Thyroid gland (tissue), 4 donors: ENCODE measurements at places on chromosomes 7 and 10.

DNA sequence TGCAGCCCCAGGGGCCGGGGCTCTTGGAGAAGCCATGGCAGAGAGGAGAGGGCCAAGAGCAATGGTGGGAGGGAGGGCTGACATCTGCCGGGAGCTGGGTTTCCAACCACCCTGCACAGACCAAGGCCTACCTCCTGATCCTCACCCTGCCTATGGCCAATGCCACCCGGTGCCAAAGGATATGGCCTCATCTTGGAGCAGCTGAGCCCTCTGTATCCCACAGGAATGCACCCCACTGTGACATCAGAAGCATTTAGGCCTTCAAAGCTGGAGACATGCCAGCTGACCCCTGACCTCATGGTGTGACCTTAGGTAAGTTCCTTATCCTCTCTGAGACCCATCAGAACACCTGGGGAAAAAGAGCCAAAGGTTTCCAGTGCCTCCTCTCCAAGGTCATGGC is 113.6 kb upstream of the ZMIZ1 start:
- H3K4me1 ChIP-seq, result peaks cover 36% of the 10 kb centered on the region
- no peak for DNase-seq
- no peak overlapping the region for H3K27ac ChIP-seq
- no peaks in the 10 kb centered on the region for H3K27me3 ChIP-seq
- no peaks in the 10 kb centered on the region for H3K36me3 ChIP-seq

DNA sequence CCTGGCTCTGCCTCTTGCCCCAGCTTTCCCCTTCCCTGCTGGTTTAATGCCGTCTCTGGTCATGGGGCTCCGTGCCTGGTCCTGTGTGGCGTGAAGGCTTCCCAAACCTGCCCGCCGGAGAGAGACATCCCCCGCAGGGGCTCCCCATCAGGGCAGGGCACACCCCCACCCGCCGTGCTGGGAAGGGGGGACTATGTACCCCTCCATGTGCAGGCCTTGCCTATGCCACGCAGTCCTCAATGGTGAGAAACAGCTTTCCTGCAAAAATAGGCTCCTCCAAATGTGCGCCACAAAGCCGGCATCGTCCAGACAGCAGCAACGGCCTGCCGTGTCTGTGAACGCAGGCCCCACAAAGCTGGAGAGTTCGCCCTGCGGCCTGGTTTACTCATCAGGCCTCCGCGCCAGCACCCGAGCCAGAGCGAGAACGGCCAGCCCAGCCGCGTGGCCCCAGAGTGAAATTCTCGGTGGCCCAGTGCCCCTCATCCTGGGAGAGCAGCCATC is 313.4 kb downstream of the DNAJB6 start:
- no peaks in the 10 kb centered on the region for H3K36me3 ChIP-seq
- H3K27me3 ChIP-seq, result no peaks in the 10 kb centered on the region
- no peak for DNase-seq
- H3K4me1 ChIP-seq, result no peaks in the 10 kb centered on the region

GRCh38 chr7:734214-734613 is 7.1 kb upstream of the PRKAR1B start:
- no peaks in the 10 kb centered on the region for H3K4me1 ChIP-seq
- H3K36me3 ChIP-seq, result peaks cover 4% of the 10 kb centered on the region
- DNase-seq, result no peak
- no peak overlapping the region for H3K4me3 ChIP-seq

DNA sequence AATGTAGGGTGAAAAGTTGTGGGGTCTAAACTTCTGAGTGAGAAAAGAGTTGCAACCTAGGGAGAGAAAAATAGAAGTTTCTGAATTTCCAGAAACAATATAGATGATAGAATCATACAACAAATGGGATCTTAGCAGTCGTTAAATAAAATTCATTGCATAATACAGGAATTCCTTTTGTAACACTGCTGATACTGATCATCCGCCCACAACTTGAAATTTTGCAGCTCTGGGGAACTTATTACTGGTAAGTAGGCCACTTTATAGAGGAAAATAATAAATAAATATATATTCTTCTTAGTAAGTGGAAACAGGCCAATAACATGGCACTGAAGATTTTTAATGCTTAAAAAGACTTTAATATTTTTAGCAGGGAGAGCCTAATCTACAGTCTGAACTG is 81.9 kb upstream of the SMIM30 start:
- H3K4me3 ChIP-seq, result no peak overlapping the region
- no peak for DNase-seq
- H3K36me3 ChIP-seq, result no peaks in the 10 kb centered on the region
- no peaks in the 10 kb centered on the region for H3K4me1 ChIP-seq
- no peaks in the 10 kb centered on the region for H3K27me3 ChIP-seq

- no peaks in the 10 kb centered on the region for H3K36me3 ChIP-seq
- peak overlapping the region; percentile 57 for H3K27ac ChIP-seq
- peak overlapping the region; percentile 17 for H3K4me3 ChIP-seq
- H3K27me3 ChIP-seq, result no peaks in the 10 kb centered on the region
- DNase-seq, result peak; percentile 71
Measured at GRCh38 chr10:92242910-92243671, 47.8 kb downstream of the CPEB3 start.

DNA sequence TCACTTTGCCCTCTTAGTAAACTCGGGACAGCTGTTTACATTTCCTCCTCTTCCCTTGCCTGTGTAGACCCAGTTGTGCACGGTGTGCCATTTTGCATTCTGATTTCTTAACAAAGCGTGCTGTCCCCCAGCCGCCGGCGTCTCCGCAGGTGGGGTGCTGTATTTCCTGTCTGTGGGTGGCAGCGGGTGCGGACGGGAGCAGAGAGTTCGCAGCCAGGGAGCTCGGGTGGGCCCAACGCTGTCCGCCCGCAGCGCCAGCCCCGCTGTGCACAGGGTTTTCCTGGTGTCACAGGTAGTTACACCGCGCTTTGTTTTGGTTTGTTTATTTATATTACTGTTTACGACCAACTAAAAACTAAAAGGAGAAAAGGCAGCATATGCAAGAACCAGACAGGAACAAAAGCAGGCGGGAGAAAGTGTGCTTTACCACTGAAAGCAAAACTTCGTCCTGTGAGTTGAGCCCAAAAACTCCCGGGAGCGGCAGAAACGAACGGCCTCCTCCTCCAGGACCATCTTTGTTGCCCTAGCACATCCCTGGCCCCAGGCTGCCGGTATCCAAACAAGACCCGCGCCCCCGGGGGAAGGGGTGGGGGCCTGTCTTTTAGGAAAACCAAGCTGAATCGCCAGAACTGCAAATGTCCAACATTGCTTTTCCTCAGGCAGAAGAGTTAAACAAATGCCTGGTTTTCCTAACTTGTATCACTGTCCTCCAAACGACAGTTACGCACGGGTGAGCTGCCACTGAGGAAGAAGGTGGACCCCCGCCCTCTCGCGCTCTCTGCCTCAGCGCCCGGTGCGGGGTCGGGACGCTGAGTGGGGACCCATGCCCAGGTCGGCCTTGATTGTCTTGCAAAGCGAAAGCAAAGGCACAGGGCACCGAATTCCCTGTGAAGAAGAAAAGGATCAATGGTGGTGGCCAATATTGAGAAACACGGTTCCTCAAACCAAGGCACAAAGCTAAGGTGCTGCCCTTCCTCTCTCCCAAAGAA is 45.9 kb upstream of the DRGX start:
- no peak overlapping the region for H3K4me3 ChIP-seq
- no peaks in the 10 kb centered on the region for H3K36me3 ChIP-seq
- no peaks in the 10 kb centered on the region for H3K27me3 ChIP-seq
- no peak overlapping the region for H3K27ac ChIP-seq
- DNase-seq, result no peak
- no peaks in the 10 kb centered on the region for H3K4me1 ChIP-seq

DNA sequence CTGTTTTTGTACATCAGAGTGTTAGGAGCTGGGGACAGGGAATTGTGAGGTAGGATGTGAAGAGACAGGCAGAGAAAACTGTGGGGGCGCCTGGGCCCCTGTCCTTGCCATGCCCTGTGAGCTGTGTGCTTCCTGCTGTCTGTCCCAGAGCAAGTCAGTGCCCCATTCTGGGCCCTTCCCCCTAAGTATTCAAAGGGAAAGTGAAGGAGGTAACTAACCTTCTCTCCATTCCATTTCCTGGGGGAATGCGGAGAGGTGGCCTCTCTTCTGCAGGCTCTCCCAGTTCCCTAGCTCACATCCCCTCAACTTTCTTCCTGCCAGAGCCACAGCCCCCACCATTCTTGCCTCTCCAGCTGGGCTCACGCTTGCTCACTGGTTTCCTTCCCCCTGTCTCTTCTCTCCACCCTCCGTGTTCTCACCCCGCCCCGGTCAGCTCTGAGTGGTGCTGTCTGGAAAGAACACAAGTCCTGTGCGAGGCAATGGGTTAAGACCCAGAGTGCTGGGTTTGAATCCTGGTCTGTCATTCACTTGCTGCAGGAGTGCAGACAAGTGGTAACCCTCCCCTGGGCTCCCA is 9.7 kb upstream of the VSIR start:
- H3K27me3 ChIP-seq, result no peaks in the 10 kb centered on the region
- H3K36me3 ChIP-seq, result no peaks in the 10 kb centered on the region
- DNase-seq, result no peak

DNA sequence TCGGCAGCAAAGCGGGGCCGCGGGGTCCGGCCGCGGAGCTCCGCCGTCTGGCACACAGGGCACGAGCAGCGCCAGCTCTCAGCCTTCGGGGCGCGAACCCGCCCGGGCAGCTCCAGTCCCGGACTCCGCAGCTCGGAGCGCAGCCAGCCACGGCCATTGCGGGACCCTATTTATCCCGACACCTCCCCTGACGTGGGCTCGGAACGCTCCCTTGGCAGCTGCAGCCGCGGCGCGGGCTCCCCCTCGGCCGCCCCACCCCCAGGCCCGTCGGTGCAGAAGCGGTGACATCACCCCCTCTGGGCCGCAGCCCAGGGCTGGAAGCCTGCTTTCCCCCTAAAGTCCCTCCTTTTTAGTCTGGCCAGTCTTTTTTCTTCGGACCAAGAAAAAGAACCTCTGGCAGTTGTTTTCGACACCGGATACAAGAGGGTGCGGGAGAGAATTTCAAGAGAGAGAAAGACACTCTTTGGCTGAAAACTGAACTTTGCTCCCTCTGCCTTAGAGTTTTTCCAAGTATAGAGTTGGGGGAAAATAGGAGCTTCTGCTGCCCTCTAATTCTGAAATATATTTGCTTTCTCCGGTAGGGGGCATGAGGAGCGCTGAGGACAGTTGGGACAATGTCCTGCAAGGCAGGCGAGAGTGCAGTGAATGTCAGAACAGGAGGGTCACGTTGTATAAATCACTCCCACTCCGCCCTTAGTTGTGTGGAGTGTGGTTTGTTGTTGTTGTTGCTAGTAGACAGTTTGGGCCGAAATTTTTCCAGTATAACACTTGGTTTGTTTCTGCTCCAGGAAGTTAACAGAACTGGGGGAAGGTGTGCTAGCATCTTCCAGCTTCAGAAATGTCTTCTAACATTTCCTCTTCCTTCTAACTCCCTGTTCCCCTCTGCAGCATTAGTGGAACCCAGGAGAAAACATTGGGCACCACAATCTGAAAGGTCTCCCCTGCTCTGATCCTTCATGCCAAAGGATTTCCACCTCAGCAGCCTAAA is at the start of gene SFRP4:
Gene SFRP4 (minus strand): TSS at position 145 of the 988 bp plus-strand sequence. CDS start 280 bp downstream, outside the sequence.
- peak within 1 kb of the TSS; percentile 56 for H3K4me3 ChIP-seq
- H3K36me3 ChIP-seq, result no peaks in the 10 kb centered on the region
- H3K27me3 ChIP-seq, result no peaks in the 10 kb centered on the region
- peaks cover 24% of the 10 kb centered on the region for H3K4me1 ChIP-seq
- H3K27ac ChIP-seq, result no peak within 1 kb of the TSS

- no peaks in the 10 kb centered on the region for H3K36me3 ChIP-seq
- H3K4me3 ChIP-seq, result no peak overlapping the region
- H3K27ac ChIP-seq, result no peak overlapping the region
Measured at GRCh38 chr10:53406532-53406931, 633.9 kb upstream of the MBL2 start.

- no peak overlapping the region for H3K27ac ChIP-seq
- no peak for DNase-seq
- H3K27me3 ChIP-seq, result no peaks in the 10 kb centered on the region
- no peaks in the 10 kb centered on the region for H3K36me3 ChIP-seq
- no peaks in the 10 kb centered on the region for H3K4me1 ChIP-seq
Measured at GRCh38 chr10:106958589-106959361, 205.7 kb downstream of the SORCS1 start.

GRCh38 chr10:103833731-103834365 is 21.5 kb downstream of the SH3PXD2A start:
- no peak overlapping the region for H3K27ac ChIP-seq
- peaks cover 23% of the 10 kb centered on the region for H3K4me1 ChIP-seq
- no peak overlapping the region for H3K4me3 ChIP-seq
- no peaks in the 10 kb centered on the region for H3K27me3 ChIP-seq
- no peaks in the 10 kb centered on the region for H3K36me3 ChIP-seq
- no peak for DNase-seq

- H3K4me1 ChIP-seq, result peaks cover 20% of the 10 kb centered on the region
- peak overlapping the region; percentile 93 for H3K27ac ChIP-seq
- peak overlapping the region; percentile 96 for H3K4me3 ChIP-seq
- no peaks in the 10 kb centered on the region for H3K27me3 ChIP-seq
- peaks cover 7% of the 10 kb centered on the region for H3K36me3 ChIP-seq
Measured at GRCh38 chr7:33107136-33108066, 1.8 kb downstream of the RP9 start.

DNA sequence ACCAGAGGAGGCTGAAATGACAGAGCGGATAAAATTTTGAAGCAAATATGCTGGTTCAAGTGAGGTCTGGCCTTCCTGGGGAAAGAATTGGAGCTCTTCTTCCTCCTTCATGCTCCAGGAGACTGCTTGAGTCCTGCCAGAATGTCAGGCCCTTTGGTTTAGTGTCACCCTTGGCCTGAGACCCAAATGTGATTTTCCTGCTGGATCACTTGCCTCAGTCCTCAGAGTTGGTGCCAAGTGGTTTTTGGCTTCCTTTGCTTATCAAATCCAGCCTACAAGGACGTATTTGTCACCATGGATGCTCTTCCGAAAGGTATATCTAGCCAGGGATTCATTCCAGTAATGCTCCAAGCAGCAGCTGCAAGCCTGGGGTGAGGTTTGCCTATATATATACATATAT is 118.4 kb downstream of the PLPP4 start:
- no peak for DNase-seq
- no peaks in the 10 kb centered on the region for H3K36me3 ChIP-seq
- H3K4me3 ChIP-seq, result no peak overlapping the region
- H3K4me1 ChIP-seq, result no peaks in the 10 kb centered on the region
- H3K27me3 ChIP-seq, result no peaks in the 10 kb centered on the region

GRCh38 chr10:30355601-30356000 is 6.5 kb upstream of the MTPAP start:
- DNase-seq, result no peak
- no peaks in the 10 kb centered on the region for H3K4me1 ChIP-seq
- no peak overlapping the region for H3K27ac ChIP-seq
- no peaks in the 10 kb centered on the region for H3K36me3 ChIP-seq

DNA sequence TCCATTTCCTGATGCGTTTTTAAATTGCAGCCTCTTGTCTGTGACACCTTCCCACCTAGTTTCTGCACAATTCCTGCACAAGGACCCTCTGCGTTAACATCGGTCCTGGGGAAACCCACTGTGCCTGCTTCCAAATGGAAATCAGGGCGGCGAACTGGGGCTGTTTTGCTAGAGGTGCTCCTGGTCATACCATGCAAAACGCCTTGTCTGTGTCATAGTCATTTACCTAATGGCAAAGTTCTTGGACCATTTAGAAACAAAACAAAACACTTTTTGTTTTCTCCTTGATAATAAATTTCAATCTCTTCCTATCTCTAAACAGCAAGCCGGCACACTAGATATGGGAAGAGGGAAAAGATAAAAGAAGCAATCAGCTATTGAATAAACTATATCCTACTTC is 206.9 kb upstream of the KLF14 start:
- peak overlapping the region; percentile 71 for H3K27ac ChIP-seq
- no peak for DNase-seq
- peak overlapping the region; percentile 15 for H3K4me3 ChIP-seq
